ENCODE measurements at places on chromosomes 4 and X.

DNA sequence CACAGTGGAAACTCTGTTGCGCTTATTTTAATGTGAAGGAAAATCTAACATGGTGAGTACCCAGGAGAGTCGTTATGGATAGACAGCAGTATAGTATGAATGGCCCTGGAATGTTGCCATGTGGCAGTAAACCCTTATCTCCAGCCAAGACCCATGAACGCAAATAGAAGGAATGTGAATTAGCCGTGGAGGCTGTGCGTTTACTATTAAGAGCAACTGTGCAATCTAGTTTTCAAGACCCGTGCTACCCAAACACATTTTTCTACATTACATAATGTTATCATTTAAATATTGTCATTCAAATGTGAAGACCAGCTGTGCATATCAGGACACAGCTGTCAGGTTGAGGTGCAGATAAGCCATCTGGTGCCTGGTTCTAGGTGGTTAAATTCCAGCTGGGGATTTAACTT lies 13.3 kb upstream of the AGA start:
- no peak for DNase-seq

DNA sequence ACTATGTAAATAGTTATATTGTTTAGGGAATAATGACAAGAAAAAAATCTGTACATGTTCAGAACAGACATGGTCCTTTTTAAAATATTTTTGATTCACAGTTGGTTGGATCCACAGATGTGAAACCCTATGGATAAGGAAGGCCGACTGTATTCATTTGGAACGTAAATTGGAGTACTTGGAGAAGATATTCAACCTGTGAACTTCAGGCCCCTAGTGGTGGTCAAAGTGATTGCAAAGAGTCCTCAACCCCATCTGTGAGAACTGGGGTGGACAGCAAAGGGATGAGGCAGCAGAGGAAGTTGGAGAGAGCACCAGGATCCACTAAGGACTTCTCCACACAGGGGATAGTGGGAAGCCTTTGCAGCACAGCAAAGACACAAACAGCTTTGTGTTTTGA lies 6.2 kb upstream of the CXCL13 start:
- DNase-seq: peak; percentile 5

- no peak for DNase-seq
These were observed 459.7 kb downstream of the IL15 start for GRCh38 chr4:142095886-142096605.

- no peak for DNase-seq
These were observed 15.2 kb downstream of the CAPN6 start for GRCh38 chrX:111254896-111255693.

- no peak for DNase-seq
These were observed 85.9 kb downstream of the ZAR1 start for GRCh38 chr4:48575964-48576363.

DNA sequence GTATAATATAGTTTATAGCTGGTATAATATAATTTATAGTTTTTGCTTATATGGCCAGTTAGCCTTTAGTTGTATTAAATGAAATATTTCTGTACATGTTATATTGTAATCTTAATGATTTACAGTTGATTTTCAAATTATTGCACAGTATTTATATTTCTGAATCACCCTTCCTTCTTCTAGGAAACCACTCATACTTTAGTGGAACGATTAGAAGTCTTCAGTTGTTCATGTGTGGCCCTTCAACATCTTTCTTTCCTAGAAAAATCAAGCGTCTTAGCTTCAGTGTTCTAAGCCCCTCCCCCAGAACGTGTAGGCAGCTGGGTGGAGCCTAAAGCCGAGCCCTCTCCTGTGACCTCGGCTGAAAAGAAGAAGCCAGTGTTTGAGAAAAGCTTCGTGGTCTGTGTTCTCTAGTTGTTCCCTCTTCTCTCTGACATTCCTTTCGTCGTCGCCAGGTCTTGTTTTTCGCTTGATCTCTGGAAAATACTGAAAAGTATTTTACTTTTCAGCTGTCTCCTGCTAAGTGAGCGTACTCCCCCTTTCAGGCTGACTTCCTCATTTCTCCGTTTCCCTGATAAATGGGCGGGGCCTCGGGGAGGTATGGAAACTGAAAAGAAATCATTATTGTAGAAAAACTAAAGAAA lies at the start of gene C4orf33:
TSS of gene C4orf33 (plus strand) at position 342 of the 644 bp plus-strand sequence. CDS start 6,459 bp downstream, outside the sequence.
- DNase-seq: peak; percentile 46

DNA sequence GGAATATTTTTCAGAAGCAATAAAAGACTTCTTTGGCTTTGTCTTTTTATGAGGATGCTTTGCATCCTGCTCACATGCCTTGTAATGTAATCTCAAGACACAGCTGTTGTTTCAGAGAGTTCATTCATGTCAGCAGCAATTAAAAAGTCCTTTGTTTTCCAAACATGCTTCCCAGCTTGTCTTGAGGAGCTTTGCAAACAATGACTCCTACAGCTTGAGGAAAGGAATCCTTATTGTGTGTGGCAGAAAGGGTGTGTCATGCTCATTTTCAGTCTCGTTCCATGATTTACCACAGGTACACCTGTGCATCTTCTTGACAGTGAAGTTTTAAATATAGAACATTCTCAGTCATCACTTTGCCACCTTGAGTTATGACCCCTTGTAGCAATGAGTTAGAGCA lies 139.2 kb upstream of the AADAT start:
- DNase-seq: no peak

GRCh38 chrX:135974279-135974856 lies 580 bp upstream of the MMGT1 start:
- no peak for DNase-seq

DNA sequence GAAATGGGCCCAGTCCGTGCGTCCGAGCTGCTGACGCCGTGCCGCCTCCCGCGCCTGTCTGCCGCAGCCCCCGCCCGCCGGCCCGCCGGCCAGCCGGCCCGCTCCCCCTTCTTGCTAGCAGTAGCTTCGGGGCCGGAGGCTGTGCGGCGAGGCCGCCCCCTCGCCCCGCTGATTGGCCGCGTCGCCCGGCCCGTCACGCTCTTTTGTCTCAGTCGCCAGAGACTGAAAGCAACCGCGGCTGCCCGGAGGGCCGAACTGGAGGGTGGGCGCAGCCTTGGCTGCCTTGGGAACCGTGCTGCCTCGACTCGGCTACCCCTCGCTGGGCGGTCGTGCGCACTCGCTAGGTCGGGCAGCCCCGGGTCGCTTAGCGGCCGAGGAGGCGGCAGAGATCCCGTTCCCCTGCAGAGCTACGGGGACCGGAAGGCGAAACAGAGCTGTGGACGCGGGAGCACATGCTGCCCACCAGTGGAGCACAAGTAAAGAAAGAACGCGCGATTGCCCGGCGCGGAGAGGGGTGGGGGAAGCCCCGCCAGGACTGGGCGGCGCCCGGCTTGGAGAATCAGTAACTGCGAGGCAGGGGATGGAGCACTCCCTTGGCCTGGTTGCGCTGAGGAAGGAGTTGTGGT lies at the start of gene ZCCHC18:
TSS of gene ZCCHC18 (plus strand) at position 198 of the 626 bp plus-strand sequence. CDS start 1,589 bp downstream, outside the sequence.
- DNase-seq: peak; percentile 15

DNA sequence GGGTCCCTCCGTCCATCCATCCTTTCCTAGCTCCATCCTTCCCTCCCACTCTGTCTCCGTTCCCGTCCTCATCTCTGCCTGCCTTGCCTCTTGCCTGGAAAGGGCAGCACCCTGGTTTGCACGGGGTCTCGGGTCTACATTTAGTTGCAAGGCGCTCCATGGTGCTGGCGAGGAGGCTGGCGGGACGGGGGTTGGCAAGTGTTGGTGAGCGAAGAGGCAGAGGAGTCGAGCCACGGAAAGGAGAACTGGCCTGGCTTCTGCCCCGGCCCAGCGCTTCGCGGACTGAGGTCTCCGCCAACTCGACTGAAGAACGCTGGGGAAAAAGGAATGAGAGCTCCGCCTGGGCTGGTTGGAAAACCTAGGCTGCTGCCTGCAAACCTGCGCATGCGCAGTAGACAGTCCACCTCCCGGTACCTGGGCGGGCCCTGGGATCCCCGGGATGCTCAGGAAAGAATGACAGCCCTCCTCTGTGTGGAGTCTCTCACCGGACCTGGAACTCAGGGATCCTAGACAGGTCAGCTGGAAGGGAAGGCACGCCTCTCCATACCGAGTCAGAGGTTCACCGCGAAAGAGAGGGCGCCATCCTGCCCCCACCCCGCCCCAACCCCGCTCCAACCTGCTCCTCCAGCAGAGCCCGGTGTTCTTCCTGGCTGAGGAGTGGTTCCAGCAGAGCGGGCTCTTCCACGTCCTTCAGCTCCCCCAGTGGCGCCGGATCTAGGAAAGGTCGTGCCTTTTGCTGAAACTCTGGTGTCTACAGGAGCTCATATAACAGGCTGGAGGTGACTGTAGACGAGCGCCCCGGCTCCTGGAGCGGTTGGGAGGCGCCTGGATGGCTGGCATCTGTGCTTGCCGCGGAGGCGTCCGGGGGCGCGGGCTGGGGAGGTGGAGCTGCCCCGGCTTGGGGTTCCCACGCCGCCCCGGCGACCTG lies 6.0 kb downstream of the FRG2 start:
- no peak for DNase-seq

Data from SHP77 treated with DMSO at 0.1 percent for 48 hours (cell line).